Heart left ventricle (tissue), 16 donors: ENCODE measurements at places on chromosomes 16 and 17.

DNA sequence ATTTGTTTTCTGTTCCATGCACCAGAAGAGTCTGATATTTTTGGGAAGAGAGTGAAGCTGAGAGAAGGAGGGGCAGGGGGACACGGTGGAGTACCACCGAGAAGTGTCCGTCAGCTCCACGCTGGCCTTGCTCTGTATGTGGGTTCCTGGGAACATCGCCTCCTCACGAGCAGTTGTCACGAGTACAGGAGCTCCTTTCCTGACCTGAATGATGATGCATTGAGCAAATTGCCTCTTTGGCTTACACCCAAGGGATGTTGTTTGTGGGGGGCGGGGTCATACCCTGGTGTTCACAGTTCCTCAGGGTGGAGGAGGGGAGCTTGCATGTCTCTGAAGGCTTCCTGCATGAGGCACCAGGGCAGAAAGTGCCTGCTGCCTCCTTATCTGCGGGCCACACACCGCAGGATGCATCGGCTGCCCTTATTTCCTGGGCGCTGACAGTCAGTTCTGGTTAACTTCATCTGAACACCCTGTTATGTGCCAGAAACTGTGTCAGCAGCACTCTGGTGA lies 36.2 kb downstream of the RGS9 start:
- peak; percentile 31 for DNase-seq

- DNase-seq, result no peak
Observed at GRCh38 chr17:80789356-80789902, 202.2 kb upstream of the CHMP6 start.

- DNase-seq, result no peak
Observed at GRCh38 chr17:44559634-44560554, 2.6 kb downstream of the FZD2 start.

DNA sequence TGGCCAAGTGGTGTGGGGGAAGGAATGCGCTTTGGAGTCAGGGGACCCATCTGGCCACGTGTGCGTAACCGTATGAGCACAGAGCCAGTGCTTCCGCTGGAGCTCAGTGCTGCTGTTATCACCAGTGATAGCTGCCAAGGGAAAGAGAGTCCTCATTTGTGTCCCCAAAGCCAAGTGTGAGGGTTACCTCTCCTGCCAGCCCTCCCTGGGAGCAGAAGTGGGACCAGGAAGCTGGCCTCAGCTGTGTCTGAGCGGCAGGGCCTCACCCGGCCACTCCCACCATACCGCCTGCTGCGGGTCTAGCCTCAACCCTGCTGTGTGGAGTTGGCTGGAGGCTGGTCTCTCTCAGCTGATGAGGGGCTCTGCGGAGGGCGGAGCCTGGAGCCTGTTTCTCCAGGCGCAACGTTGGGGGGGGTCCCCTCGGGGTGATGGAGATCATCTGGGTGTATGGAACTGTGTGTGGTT lies 44.5 kb downstream of the MEAK7 start:
- no peak for DNase-seq

DNA sequence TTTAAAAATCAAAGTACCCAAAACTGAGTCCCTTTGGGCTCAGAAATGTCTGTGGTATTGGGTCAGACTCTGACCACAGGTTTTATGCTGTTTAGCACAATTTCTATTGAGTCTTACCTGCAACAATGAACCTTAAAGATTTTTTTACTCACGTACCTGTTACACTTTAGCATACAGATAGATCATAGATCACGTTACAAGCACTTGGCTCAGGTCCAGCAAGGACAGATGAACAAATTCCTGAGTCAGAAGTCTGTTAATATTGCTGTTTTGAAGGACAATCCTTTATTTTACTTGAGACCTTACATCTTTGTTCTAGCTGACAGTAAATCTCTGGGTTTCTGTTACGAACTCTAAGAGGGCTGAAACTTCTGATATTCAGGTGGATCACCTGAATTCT lies 12.8 kb downstream of the SLC7A6OS start:
- DNase-seq, result no peak

DNA sequence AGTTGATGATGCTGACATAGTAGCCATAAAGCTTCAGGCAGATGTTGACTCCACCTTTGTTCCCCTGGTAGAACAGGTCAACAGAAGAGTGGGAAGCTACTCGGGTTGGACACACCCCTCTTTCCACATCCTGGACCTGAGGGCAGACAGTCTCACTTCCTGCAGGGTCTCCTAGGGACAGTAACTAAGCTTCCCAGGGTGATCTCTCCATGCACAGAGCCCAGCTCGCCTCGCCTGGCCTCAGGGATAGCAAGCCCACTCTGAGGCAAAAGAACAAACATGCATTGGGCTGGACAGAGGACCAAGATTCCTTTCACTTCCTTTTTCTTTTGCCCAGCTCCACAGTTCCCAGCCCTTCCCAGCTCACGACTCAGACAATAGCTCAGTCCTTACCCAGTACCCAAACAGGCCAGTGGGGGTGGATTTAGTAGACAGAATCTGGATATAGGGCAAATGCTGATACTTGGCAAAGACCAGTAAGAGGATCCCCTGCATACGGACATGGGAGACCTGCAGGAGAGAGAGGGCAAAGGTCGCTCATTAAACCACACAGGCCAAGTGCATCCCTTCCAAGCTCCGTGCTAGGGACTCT lies 7.0 kb downstream of the INPP5K start:
- DNase-seq, result no peak

- DNase-seq, result no peak
Observed at GRCh38 chr17:80364091-80364691, 50.8 kb upstream of the ENDOV start.

DNA sequence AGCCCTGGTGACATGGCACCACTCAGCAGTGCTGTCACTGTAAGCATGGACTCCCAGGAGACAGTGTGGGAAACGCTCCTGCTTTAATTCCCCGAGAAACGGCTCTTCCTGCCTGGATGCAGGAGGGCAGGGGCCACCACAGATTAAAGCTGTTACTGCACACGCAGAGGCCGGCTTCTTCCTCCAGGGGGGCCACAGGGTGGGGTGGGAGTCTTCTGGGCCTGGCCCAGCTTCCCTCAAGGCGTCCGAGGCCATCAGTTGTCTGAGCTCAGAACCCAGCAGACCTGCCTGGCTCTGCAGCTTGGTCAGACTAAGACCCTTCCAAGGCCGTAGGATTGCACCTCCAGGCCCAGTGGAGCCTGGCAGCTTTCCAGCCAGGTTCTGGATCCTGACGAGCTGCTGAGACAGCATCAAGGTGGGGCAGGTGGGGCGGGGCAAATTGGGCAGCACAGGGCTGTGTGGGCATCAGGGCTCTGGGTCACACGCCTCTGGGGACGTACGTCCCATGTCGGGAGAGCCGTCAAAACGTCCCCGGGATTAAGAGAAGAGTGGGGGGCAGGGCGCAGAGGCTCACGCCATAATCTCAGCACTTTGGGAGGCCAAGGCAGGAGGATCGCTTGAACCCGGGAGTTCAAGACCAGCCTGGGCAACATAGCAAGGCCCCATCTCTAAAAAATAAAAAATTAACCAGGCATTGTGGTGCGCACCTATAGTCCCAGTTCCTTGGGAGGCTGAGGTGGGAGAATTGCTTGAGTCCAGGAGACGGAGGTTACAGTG lies 5.0 kb upstream of the CAPN15 start:
- no peak for DNase-seq

- DNase-seq, result no peak
Observed at GRCh38 chr17:28982131-28982793, 23.6 kb downstream of the SEZ6 start.

- no peak for DNase-seq
Observed at GRCh38 chr16:87724490-87725291, 41.1 kb downstream of the KLHDC4 start.

- DNase-seq, result no peak
Observed at GRCh38 chr17:4717791-4718190, 7.4 kb downstream of the ARRB2 start.

- DNase-seq, result no peak
Observed at GRCh38 chr16:10889855-10890254, 12.9 kb downstream of the CIITA start.

GRCh38 chr16:76081967-76082366 lies 195.2 kb upstream of the CNTNAP4 start:
- DNase-seq, result no peak

DNA sequence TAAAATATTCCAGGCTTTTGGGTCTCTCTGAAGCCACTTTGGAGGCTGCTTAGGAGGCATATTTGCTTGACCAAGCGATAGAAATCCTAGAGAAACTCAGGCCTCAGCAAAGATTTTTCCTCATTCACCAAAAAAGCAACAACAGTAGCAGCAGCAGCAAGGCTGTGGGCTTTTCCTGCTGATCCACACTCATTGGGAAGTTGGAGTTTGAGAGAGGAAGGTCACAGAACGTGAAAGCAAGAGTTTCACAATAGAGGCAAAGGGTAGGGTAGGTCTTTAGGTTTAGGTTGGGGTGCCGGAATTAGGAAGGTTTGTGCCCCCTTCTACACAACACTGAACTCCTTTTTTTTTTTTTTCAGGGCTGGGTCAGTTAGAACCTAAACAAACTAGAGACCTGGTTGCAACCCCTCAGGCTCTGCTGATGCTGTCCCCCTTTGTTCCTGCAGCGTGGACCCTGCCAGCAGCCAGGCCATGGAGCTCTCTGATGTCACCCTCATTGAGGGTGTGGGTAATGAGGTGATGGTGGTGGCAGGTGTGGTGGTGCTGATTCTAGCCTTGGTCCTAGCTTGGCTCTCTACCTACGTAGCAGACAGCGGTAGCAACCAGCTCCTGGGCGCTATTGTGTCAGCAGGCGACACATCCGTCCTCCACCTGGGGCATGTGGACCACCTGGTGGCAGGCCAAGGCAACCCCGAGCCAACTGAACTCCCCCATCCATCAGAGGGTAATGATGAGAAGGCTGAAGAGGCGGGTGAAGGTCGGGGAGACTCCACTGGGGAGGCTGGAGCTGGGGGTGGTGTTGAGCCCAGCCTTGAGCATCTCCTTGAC lies 2.0 kb downstream of the TMUB2 start:
- DNase-seq, result no peak

GRCh38 chr16:1261131-1261892 lies 5.4 kb downstream of the TPSD1 start:
- DNase-seq, result peak; percentile 19

GRCh38 chr17:39732586-39732985 lies 2.3 kb upstream of the MIEN1 start:
- no peak for DNase-seq

DNA sequence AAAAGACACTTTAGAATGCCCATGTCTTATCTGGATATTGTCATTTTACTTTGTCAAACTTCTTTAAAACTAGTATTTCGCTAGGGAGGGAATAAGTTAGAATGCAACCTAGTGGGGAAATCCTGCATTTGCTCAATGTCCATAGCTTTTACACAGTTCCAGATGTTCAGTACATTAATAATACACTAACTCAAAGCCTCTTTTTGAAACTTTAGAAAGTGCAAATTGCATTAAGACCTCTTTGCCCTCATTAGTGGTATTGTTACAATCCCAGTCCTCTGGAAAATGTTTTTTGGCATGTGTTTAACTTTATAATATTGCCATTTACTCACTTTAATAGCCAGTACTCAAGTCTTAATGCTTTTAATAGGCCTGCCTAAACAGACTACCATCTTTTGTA lies 106.8 kb downstream of the BRIP1 start:
- DNase-seq, result no peak

GRCh38 chr16:9082422-9082821 lies 9.0 kb upstream of the HAPSTR1 start:
- DNase-seq, result no peak

DNA sequence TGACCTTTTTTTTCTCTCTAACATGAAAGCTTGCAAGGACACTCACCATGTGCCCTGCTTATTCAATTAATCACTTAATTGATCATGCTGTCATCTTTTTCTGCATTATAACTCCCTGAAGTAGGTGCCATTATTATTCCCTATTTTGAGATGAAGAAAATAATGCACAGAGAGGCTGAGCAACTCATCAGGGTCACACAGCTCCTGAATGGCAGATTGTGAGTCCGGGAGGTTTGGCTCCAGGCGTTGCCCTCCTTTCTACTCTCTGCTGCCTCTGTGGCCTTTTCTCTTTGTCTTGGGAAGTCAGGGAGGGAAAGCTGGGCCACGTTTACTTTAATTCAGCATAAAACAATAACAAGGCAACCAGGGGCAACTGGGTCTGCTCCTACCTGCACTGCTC lies 17.2 kb upstream of the N4BP1 start:
- DNase-seq, result no peak

GRCh38 chr17:60968266-60968665 lies 290.6 kb downstream of the BCAS3 start:
- no peak for DNase-seq

- DNase-seq, result no peak
Observed at GRCh38 chr16:84919708-84920107, 91.6 kb downstream of the ZDHHC7 start.

DNA sequence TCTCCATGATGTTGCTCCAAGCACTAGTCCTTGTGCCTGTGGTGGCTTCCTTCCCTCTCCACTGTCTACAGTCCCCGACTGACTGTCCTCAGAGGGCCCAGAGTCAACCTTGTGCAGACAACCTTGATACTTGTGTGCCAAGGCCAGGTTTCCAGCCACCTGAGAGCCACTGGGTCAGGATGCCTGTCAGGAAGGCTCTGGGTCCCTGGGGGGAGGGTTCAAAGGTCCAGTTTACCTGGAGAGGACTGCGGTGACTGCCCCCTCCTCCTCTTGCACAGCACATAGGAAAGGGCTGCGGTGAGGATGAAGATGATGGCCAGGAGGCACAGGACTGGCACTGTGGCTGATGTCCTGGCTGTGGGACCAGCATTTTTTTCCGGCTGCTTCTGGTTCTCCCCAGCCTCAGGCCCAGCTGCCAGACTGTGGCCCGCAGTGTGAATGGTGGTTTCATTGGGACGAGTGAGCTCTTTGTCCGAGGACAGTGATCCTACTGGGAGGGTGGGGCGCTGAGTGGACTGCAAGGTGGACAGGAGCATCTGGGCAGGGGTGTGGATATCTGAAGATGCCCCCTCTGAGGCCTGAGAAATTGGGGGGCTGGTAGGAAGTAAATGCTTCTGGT lies 3.7 kb downstream of the MED11 start:
- no peak for DNase-seq

- no peak for DNase-seq
Observed at GRCh38 chr17:47870056-47870455, 19.1 kb upstream of the SP6 start.

DNA sequence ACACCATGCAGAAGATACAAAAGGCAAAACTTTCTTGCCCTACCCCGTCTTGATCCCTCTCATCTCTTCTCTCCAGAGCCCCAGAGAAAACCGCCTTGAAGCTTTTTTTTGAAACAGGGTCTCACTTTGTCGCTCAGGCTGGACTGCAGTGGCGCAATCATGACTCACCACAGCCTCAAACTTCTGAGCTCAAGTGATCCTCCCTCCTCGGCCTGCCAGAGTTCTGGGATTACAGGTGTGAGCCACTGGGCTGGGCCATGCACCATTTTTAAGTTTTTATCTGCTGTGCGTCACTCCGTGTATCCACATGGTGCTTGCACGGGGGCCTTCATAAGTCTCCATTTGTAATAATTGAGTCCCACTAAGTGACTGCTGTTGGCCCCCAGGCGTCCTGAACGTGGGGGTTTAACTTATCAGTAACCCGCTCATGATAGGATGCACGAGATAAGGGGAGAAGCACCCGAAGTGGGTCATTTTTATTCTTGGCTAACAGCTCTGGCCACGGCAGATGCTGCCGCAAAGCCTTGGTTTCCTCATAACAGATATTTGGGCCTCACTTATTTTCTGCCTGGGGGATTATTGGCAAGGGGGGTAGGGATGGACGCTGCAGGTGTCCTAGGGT lies 8.6 kb downstream of the DNAH17 start:
- DNase-seq, result no peak

GRCh38 chr17:69245617-69246016 lies 17.0 kb upstream of the ABCA10 start:
- DNase-seq, result no peak

GRCh38 chr16:29968205-29968604 lies 5.5 kb upstream of the TAOK2 start:
- no peak for DNase-seq
